NCI-H526 treated with DMSO at 0.1 percent for 48 hours (cell line): ENCODE measurements at places on chromosomes 12 and 14.

GRCh38 chr12:32211900-32212156 lies 105.2 kb downstream of the BICD1 start:
- peak; percentile 58 for DNase-seq

- DNase-seq: no peak
These were observed 21.8 kb downstream of the LMO3 start for GRCh38 chr12:16583969-16584745.

GRCh38 chr12:112341046-112341825 lies 41.0 kb downstream of the HECTD4 start:
- no peak for DNase-seq

DNA sequence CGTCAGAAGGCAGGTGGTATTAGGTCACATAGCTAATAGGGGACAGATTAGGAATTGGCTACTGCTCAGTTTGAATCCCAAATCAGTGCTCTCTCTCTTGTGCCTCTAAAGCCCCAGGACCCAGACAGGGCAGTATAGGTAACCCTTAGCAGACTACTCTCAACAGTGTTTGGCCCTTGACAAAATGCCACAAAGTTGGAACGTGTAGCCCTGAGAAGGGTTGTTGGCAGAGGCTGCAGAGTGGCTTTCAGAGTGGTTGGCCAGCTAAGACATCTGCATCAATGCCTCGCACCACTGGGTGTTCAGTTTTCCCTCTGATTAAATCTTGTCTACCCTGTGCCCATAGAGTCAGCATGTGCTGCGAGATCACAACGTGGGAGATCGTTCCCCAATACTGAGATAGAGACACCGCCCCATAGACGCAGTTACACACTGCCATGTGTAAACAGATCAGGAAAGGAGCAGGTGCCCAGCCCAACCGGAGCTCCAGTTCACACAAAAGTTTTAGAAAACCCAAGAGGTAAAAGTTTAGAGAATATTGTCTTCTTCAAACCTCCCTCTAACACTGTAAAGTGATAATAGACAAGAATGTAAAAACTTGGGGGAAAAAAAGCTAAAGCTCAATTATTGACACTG lies 48.3 kb downstream of the EML1 start:
- DNase-seq: no peak

GRCh38 chr12:63420206-63420644 lies 248.1 kb downstream of the DPY19L2 start:
- DNase-seq: peak; percentile 54

GRCh38 chr14:29548948-29549370 lies 378.7 kb downstream of the PRKD1 start:
- DNase-seq: peak; percentile 42

- no peak for DNase-seq
These were observed 236.9 kb upstream of the DDHD1 start for GRCh38 chr14:53390008-53390407.

DNA sequence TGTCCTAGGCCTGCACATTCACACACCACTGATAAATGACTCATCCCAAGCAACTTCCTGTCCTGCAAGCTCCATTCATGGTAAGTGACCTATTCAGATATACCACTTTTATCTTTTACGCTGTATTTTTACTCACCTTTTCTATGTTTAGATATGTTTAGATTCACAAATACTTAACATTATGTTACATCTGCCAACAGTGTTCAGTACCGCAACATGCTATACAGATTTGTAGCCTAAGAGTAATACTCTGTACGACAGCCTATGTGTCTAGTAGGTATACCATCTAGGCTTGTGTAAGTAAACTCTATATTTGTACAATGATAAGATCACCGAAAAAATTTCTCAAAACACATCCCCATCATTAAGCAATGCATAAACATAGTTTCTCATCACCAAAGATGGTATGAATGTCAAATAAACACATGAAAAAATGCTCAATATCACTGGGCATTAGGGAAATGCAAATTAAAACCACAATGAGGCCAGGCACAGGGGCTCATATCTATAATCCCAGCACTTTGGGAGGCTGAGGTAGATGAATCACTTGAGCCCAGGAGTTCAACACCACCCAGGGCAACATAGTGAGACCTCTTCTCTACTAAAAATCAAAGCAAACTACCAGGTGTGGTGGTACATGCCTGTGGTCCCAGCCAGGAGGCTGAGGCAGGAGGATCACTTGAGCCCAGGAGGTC lies 20.7 kb downstream of the ATXN2 start:
- no peak for DNase-seq

- no peak for DNase-seq
These were observed 244.2 kb downstream of the CACNA1C start for GRCh38 chr12:2297004-2297403.
